Progenitor cell of endocrine pancreas (in vitro differentiated cells): ENCODE measurements at places on chromosomes 16 and 17. TPM values are rescaled to one million over a fixed set of nuclear protein-coding genes. Genes with fewer than 3 reads are reported as not detected.

CPHXL2 gene
- total RNA-seq = not detected in 2 replicates

ITGB4 gene
- 9.7 and 14.8 TPM in 2 replicates for total RNA-seq

TAC4 gene
- not detected in 2 replicates for total RNA-seq

CSF3 gene
- total RNA-seq = not detected in 2 replicates

DNAI2 gene
- not detected in 2 replicates for total RNA-seq

IRX5 gene
- total RNA-seq = 1.2 and 1.6 TPM in 2 replicates

MATCAP1 gene
- 137 and 145 TPM in 2 replicates for total RNA-seq

DNA sequence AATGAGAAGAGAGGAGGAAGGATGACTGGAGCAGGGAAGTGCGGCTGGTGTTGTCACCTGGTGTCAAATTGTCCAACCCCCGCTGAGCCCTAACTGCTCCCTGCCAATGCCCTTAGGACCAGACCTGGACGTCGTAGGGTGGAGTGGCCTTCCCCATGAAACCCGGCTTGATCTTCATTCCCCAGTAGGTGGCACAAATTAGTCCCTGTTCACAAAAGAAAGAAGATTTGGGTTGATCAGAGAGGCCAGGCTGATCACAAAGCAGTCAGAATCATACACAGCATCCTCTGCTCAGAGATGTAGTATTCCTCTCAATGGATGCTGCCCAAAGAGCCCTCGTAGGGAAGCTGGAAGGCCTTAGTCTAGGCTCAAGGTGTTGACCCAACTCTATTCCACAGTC is 60.2 kb downstream of the ACSM1 start:
- no peak for DNase-seq

DNA sequence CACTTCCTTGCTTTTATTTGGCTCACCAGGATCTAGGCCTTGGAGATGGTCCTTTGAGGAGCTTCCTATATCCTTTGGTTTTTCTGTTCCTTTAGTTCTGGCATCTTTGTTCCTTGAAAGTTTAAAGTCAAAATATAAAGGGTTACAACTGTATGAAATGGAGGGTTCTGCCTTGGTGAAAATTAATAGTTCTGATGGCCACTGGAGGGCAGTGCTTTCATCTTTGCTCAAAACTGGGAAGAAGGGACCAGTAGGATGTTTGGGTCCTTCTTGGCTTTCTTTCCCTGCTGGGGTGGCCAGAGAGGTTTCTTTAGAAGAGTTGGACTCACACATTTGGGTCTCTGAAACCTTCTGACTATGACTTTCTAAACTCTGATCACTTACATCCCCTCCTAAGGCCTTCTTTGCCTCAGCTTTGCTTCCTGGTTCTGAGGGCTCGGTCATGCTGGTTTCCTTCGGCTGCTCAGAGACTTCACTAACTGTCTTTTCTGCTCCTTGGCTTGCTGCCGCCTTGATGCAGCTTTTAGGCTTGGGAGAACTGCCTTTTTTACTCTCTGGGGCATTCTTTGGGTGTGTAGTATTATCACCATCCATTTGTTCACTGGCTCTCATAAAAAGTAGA is 10.9 kb upstream of the ITGA2B start:
- no peak for DNase-seq

- no peak for DNase-seq
Observed at GRCh38 chr17:57570724-57571344, 174.3 kb downstream of the CCDC182 start.

DNA sequence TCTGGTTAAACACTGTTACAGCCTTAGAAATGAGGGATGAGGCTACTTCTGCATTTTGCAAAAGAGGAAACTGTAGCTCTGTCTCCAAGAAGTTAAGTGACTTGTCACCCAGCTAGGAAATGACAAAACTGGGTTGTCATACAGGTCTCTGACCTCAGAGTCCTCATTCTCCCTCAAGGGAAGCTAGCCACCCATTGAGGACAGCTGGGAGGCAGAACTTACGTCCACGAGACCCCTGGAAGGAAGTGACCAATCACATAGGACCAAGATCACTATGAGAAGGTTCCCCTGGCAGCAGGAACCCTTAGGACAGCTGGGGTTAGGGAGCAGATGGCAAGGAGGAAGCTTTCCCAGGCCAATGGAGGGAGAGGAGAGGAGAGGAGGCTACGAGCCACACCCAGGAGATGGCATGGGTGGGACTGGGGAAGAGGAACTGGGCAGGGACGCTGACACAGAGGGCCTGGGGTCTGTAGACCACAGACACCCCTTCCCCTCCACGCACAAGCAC is 11.2 kb downstream of the METTL22 start:
- no peak for DNase-seq

DNA sequence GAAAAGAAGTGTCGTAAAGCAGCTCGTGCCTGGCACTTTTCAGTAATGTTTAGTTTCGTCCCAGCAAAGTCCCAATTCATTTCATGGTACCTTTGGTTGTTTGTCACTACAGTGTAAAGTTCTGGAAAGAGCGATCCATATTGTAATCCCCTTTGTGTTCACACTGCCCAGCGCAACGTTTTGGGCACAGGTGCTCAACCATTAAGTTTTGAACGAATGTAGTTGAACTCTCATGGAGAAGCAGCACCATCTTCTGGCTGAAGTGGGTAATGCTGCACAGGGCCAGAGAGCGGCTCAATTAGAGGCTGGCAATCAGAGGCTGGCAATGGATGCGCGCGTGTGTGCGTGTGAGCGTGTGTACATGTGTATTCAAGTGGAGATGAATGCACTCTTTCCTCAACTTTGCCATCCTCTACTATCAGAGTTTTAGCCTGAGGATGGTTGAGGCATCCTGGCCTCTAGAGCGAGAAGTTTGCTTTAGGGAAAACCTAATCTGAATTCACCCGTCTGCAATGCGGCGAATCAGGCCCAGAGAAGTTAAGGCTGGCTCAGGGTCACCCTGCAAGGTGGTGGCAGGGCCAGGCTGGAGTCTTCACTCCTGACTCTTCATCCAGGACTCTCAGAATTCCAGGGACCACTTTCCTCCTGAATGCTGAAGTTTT is 29.9 kb downstream of the DYNLL2 start:
- DNase-seq = peak; percentile 78

- no peak for DNase-seq
Observed at GRCh38 chr17:58521680-58522079, 7.2 kb upstream of the MTMR4 start.

DNA sequence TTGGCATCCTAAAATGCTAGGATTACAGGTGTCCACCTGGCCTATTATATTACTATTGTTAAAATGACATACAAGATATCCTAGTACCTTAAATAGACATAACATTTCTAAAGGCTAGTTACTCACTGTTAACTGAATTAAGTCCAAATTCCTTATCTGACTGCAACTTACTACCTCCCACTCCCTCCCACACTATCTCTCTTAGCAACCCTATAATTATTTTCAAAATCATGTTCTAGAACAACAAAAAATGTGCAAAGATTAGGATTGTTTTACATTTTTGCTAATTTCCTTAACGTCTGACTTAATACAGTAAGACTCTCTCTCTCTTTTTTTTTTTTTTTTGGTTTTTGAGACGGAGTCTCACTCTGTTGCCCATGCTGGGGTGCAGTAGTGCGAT is 2.2 kb upstream of the ATF7IP2 start:
- no peak for DNase-seq

DNA sequence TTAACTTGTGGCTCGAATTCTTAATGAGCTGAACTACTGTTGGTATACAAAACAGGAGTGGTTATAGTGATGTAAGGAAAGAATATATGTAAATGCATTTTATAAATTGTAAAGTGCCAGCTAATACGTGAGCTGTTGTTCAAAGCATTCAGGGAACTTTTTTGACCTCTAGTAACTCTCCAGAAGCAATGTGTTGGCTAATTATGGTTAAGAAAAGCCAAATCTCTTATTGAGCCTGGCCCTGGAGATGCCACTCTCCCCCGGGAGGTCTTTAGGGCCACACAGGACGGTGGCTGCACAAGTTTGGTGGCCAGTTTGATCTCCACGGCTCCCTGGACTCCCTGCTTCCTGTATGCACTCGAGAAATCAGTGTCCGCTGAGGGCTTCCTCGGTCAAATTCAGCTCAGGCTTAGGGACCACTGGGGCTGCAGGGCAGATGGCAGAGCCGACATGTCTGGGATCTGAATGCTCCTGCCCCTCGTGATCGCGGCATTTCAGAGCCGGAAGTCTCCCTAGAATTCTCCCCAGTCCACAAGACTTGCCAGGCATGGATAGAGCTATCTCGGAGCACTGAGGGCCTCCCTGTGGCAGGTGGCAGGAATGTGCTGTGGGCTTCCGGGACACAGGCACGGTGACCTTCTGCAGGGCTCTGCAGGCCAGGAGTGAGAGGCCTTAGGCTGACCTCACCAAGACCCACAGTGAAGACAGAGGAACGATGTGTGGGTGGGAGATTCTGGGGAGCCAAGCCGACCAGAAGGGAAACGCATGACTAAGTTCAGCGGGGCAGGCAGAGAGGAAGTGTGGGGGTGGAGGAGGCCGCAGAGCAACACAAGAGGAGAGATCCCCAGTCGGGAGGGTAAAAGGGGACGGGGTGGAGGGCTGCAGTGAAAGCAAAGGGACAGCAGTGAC is 18.6 kb upstream of the PITPNM3 start:
- no peak for DNase-seq

- DNase-seq = no peak
Observed at GRCh38 chr17:57442914-57443571, 186.7 kb downstream of the MSI2 start.

GRCh38 chr16:48542020-48542473 is 67.9 kb downstream of the N4BP1 start:
- no peak for DNase-seq

DNA sequence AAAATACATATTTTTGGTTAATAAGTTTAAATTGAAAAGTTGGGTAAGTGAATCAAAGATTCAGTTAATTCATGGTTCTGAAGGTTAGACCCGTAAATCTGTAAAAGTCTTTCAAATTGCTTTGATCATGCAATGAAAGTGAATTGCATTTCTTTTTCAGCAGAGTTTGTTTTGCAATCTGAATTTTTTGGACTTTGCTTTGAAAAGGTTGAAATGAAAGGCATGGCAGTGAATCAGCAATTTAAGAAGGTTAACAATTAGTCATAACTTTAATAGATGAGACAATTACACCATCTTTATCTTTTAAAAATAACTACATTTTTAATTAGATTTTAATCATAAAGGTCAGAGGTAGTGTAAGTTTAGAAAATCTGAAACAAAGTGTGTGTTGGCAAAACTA is 310.9 kb upstream of the KCNJ16 start:
- DNase-seq = no peak

- no peak for DNase-seq
Observed at GRCh38 chr17:57935833-57936807, 19.1 kb downstream of the CUEDC1 start.

DNA sequence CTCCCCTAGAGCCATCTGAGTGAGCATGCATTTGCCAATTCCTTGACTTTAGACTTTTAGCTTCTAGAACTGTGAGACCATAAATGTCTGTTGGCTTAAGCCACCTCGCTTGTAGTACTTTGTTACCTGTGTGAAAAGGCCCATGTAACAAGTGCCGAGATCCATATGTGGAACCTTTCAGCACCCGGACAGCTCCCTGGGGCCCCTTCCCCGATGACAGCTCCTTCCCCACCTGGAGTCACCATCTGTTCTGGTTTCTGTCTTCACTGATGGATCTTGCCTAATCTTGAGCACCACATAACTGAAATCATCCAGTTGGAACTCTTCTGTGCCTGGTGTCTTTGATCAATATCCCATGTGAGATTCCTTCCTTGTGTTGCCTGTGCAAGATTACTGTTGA is 78.9 kb upstream of the EEF2KMT start:
- DNase-seq = peak; percentile 14

GRCh38 chr17:48002916-48003416 is 32.1 kb downstream of the CDK5RAP3 start:
- DNase-seq = no peak

DNA sequence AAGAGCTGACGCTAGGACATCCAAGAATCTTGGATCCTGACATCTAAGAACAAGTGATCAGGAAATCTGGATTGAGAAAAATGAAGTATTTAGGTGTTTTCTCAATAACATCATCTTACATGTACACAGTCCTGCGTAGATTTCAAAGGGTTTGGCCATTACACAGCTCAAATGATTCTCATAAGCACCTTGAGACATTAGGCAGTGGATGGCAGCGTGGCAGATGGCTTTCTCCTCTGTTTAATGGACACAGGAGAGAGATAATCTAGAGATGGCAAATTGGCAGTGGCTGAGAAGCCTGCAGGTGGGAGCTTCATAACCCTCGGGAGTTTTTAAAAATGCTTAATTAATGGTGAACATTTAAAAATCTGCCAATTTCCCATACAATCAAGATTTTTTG is 137.5 kb downstream of the ZFHX3 start:
- DNase-seq = no peak

DNA sequence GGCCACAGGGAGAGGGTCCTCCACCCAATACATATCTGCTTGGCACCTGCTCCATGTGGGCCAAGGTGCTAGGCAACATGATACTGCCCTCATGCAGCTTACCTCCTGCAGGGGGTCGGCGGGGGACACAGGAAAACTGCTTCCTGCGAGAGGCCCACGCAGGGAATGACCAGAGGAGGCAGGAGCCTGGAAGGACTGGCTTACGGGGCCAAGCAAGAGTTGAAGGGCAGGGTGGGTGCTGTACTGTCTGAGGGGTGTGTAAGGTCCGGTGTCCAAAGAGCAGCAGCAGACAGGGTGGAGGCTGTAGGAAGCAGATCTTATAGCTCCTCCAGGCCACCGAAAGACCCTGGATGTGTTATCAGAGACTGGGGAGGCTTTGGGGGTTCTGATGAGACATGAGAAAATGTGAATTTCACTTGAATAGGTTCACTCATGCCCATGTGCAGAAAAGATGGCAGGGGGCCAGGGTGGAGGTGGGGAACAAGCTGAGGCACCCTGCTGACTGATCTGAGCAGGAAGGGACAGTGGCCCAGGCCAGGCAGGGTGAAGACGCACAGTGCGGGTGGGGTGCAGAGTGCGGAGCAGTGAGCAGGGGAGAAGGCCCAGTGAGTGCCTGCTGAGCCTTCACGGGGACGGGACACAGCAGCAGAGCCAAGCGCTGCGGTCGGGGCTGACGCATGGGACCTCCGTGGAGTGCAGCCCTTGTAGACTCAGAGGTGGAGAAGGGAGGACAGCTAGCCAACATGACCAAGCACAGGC is 8.3 kb downstream of the FLCN start:
- no peak for DNase-seq

GRCh38 chr16:29996766-29997250 is 767 bp downstream of the INO80E start:
- DNase-seq = no peak

DNA sequence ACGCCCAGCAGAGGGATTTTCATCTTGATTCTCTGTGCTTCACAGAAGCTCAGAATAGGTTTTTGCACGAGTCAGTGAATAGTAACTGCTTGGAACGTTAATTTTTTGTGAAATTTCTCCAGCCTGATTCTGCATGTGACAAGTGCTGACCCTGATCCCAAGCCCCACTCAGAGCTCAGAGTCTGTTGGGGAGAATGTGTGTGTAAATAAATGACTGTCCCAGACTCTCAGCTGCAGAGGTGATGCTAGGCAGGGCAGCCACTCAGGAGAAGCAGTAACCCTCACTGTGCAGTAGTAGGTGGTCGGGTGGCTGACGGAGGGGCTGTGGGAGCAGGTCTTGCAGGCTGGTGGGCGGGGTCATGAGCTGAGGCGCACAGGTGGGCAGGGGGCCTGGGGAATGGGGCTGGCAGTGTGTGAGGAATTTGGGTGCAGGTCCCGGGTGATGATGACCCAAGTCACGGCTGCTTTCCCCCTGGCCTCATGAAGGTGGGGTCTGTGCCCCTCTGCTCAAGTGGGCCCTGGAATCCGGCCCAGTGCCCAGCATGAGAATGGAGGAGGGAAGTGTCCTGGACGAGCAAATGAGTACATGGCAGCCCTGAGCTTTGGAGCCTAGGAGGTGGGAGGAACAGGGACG is 16.3 kb upstream of the FOXK2 start:
- DNase-seq = no peak
